Vagina (tissue), 2 donors: ENCODE measurements at places on chromosomes 4 and X. TPM values are rescaled to one million over a fixed set of nuclear protein-coding genes. Genes with fewer than 3 reads are reported as not detected.

DNA sequence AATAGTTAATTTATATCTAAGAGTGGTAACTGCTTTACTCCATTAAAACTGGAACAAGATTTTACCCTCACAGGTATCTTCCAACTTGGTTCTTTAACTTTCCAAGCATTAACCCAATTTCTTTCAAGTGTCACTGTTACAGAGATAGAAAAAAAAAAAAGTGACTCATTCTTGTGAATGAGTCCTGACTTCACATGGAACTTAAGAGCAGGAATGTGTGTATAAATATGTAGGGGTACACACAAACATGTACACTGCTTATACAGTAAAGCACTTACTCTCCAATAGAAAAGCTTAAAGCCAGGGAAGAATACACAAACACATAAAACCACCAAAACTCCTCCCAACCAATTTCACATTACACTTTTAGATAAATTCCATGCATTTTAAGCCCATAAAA, 38.8 kb downstream of the TAPT1 start:
- DNase-seq: no peak

The ENAM gene
- not detected for total RNA-seq

The GPR78 gene
- total RNA-seq: 23.1 TPM

The ZGRF1 gene
- total RNA-seq: 5.6 TPM

DNA sequence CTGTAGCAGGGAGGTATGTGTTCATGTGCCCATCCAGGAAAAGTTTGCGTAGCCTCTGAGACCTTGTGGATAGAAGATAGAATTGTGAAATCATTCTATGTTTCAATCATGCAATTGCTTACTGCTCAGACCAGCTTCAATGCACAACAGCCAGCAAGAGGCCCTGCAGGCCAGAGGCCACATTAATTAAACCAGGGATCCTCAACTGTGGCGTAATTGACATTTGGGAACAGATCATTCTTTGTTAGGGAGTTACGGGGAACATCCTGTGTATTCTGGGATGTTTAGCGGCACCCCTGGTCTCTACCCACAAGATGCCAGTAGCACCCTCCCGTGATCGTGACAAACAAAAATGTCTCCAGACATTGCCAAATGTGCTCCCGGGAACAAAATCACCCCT, 86.5 kb upstream of the PRPS2 start:
- DNase-seq: no peak

- DNase-seq: no peak
Observed at GRCh38 chrX:13381514-13381913, 61.7 kb upstream of the ATXN3L start.

DNA sequence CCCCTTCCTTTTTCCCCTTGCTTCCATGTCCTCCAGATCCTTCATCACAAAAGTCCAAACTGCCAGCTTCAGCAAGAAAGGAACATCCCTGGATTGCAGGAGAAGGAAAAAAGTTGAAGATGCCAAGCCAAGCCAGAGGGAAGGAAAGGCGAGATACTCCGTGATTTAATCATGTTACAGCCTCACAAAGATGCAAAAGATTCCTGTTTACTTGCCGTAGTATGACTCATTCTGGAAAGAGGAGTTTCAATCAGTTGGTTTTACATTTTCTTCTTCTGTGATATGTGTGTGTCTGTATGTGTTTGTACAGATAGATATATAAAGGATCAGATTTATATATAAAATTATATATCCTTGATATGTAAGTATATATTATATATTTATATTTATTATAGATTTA, 69.3 kb downstream of the BTC start:
- DNase-seq: no peak

The PLP1 gene
- total RNA-seq: 8.8 TPM

GRCh38 chr4:90190525-90190924, 63.3 kb downstream of the CCSER1 start:
- no peak for DNase-seq

GRCh38 chrX:34338046-34338445, 205.9 kb upstream of the FAM47A start:
- DNase-seq: no peak

DNA sequence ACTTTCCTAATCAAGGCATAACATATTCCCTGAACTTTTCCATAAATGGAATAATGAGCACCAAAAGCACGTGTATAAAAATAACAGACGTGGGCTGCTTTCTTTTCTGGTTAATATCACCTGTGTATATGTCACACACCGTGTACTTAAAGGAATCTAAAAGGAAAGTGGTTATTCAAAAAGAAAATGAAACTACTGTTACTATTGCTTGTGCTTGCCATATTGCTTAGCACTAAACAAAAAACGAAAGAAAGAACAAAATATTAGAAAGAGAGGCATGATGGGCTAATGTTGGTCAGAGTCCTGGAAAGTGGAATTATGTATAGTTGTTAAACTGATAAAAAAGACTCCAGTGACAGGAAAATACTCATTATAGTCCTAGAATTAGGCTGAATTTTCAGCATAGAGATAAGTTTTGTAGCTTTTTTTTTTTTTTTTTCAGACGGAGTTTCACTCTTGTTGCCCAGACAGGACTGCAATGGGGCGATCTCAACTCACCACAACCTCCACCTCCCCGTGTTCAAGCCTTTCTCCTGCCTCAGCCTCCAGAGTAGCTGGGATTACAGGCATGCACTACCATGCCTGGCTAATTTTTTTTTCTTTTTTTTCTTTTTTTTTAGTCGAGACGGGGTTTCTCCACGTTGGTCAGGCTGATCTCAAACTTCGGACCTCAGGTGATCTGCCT, 123.2 kb downstream of the PABPC4L start:
- no peak for DNase-seq

The IL1RAPL1 gene
- total RNA-seq: not detected

DNA sequence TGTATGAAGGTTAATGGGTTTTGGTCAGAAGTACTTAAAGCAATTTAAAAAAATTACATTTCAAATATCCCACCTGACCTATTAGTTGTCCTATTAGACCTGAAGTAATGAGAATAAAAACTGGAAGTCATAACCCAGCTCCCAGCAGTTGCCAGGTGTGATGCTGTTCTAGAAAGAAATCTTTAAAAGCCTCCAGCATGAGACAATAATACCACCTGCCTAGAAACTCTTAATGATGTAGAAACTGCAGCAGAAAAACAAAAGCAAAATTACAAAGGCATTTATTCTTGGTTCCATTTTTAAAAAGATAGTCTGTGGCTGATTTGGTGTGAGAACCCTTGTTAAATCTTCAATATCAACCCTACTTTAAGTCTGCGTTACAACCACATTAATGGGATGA, 1137.7 kb upstream of the TENM3 start:
- DNase-seq: no peak

DNA sequence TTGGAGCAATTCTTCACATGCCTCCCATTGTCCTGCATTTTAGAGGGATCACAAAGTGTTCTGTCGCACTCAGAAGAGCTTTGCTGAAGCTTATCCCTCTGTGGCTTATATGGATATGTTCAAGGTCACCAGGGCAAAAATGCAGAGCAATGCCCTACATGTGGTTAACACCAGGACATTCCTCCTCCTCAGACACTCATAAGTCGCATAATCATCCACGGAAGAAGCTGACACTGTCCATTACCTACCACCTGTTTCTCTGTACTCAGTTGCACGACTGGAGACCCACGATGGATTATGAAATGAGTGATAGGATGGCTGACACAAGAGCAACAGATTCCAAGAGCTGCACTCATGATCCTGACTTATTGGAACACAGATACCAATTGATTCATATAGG, 68.7 kb upstream of the PRDX4 start:
- DNase-seq: no peak

The TMPRSS11A gene
- 26.0 TPM for total RNA-seq

- DNase-seq: no peak
Observed at GRCh38 chr4:54543088-54543795, 114.5 kb upstream of the KIT start.

The FLNA gene
- total RNA-seq: 1,247 TPM

DNA sequence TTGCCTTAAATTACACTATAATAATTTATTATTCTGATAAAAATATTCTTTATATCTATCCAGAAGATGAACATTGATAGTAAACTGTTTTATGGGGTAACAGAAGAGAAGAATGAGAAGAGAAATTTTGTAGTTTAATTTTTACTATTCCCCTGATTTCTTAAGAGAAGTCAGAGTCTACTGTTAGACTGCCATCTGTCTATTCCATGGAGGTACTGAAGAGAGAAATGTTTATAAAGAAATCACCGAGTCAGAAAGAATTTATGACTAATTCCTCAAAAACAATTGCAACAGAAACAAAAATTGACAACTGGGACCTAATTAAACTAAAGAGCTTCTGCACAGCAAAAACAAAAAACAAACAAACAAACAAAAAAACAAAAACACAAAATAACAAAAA, 149.9 kb downstream of the FGF16 start:
- DNase-seq: no peak

DNA sequence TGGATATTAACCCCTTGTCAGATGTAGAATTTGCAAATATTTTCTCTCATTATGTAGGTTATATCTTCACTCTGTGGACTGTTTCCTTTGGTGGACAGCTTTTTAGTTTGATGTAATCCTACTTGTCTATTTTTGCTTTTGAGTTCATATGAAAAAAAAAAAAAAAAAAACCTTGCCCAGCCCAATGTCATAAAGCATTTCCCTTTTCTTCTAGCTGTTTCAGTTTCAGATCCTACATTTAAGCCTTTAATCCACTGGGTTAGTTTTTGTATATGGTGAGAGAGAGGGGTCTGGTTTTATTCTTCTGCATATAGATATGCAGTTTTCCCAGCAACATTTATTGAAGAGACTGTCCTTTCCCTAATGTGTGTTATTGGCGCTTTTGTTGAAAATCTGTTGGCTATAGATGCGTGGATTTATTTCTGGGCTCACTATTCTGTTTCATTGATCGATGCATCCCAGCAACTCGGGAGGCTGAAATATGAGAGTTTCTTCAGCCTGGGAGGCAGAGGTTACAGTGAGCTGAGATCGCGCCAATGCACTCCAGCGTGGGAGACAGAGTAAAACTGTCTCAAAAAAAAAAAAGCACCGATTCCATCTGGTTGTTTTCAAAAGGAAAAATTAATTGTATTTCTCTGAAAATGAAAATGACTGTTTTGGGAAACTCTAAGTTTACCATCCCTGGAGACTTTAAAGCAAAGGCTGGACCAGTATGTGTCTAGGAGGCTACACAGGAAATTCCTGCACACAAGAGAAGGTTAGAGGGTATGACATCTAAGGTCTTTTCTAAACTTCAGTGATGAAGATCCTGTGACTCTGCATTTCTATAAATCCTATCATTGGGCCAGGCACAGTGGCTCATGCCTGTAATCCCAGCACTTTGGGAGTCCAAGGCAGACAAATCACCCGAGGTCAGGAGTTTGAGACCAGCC, 35.6 kb downstream of the STEEP1 start:
- DNase-seq: no peak

- no peak for DNase-seq
Observed at GRCh38 chr4:242121-242848, 63.0 kb downstream of the ZNF732 start.

- no peak for DNase-seq
Observed at GRCh38 chrX:53729751-53730150, 43.2 kb upstream of the HUWE1 start.

GRCh38 chr4:147846318-147847155, 114.6 kb downstream of the ARHGAP10 start:
- no peak for DNase-seq

The F8A2 gene
- not detected for total RNA-seq

DNA sequence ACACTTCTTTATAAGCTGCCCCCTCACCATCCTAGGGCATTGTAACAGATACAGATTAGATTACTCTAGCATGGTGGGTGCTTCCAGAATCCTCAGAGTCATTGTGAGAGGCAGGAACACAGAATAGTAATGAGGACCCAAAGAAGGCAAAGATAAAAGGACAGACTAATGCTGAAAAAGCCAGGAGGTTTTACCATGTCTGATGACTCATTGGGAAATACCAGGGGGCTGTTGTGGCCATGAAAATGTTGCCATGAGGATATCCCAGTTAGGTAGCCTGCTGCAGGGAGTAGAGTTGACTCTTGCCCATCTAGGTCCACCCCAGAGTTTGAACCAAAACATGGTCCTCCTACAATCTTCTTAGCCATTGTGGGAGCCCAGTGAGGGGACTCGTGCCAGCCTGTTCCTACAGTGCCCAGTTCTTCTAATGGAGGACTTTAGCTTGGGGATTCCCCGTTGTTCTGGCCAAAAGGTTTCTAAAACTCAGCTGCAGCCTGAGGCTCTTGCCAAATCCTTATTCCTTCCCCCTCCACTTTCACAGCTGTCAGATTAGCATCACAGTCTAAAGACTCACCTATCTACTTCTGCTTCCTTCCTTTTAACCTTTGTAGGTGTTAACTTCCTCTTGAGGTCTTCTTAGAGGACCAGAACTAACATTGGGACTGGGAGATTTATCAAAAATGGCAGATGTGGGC, 586.0 kb upstream of the AADAT start:
- DNase-seq: no peak

The PCYT1B gene
- not detected for total RNA-seq

GRCh38 chr4:35538807-35539206, 705.5 kb downstream of the ARAP2 start:
- no peak for DNase-seq
